Urinary bladder (tissue), 4 donors: ENCODE measurements at places on chromosomes 11 and 22. TPM values are rescaled to one million over a fixed set of nuclear protein-coding genes. Genes with fewer than 3 reads are reported as not detected.

HEPHL1 gene
- polyA plus RNA-seq = not detected

PKNOX2 gene
- polyA plus RNA-seq = 4.7 TPM

DNA sequence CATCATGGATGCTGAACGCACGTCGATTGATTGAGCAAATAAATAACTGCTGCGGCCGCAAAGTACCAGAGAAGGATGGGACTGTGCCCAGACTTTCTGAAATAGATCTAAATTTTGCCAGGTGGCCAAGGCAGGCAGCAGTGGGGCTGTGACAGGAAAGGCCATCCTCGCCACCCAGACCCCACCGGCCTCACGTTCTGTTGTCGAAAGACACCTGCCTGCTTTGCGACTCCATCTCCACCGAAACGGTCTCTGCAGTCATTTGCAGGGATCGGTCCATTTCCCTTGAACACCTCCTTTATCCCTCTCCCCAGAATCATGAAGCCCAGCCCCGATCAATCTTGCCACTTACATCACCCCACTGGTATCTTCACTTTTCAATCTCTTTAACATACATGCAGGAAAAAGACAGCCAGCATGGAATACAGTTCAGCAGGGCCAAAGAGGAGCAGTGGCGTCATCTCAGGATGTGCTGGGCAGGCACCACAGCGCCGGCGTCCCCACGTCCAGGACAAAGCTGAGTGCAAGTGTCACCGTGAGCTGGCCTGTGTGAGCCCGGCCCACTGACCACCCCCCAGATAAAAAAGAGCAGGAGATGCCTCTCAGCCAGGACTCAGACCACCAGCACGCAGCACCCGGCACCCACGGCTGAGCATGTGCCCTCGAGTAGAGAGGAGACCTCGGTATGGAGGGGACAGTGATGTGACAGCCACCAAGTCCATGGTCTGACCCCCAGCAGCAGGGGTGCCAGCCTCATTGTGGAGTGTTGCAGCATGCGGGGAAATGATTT, 610.3 kb downstream of the TBC1D22A start:
- DNase-seq = no peak

DNA sequence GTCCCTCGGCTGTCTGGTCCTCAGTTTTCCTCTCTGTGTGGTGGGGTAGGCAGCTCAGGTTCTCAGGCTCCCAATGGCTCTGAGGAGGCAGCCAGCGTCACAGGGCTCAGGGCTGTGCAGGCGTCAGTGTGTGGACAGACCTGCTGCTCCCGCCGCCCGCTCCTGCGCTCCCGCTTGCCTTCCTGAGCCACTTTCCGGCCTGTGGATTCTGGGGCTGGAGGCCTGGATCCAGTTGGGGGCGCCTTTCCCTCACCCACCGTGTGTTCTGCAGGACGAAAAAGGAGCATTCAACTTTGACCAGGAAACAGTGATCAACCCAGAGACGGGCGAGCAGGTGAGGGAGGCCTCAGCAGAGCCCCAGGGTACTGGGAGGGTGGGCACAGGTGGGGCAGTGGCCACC, 14.7 kb downstream of the DPP3 start:
- no peak for DNase-seq

MPST gene
- 123 TPM for polyA plus RNA-seq

- no peak for DNase-seq
These were observed 828.1 kb upstream of the FAT3 start for GRCh38 chr11:91396236-91397133.

GRCh38 chr22:29394931-29395581, 6.7 kb upstream of the AP1B1 start:
- DNase-seq = no peak

GRCh38 chr11:134597452-134597851, 185.4 kb upstream of the B3GAT1 start:
- no peak for DNase-seq

CHRM1 gene
- polyA plus RNA-seq = 0.46 TPM

DNA sequence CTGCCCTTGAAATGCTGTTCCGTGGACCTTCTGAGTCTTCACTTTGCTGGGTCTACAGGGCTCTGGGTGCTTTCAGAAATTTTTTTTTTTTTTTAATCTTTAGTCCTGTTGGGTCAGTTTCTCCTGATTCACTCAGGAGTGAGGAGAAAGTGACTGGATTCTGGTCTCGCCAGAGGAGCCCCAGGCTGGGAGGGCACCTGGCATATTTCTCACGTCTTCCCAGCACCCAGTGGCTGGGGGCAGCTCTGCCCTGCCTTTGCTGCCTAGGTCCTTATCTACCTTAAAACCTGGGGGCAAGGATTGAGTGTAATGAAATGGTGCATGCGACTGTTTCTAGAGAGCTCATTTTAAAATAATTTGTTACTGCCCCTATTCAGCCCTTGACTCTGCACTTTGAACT, 23.3 kb downstream of the SAMM50 start:
- no peak for DNase-seq

LDLRAD3 gene
- polyA plus RNA-seq = 7.2 TPM

PIH1D2 gene
- polyA plus RNA-seq = 1.0 TPM

DNA sequence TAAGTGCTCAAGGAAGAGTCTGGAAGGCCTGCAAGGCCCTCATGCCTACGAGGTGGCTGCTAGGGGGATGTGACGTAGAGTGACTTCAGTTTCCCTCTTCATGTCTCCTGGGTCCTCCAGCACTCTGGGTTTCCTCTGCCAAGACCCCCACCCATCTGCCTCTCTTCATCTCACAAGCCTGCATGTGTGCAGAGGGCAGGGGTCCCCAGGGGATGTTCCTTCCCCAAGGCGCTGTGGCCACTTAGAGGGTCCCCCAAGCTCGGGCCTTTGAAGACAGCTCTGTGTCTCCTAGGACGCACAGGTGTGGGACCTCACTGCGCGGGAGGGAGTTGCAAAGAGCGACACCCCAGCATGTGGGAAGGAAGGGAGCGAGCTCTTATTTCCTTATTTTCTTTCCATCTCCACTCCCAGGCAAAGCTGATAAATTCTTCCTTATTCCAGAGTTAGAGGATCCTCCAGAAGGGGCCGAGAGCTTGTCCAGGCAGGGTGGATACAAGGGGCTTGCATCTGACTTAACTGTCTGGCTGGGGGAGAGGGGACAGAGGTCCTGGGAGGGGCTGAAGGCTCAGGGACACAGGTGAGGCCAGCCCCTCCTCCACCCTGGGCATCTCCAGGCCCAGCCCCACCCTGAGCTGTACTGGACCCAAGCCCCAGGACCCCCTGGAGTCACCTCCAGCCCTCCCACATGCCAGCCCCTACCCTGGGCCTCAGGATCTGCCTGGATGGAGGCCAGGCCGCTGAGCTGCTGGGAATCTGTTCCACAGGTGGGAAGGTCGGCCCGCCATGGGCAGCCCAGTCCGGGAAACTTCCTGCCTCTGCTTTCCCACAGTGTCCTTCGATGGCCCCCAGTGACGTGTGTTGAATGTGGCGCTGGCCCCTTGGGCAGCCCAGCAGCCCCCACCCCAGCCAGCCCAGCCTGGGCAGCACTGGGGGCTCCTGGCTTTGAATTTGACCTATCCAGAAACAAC, 59.7 kb upstream of the KCNQ1OT1 start:
- no peak for DNase-seq

DKK3 gene
- 100 TPM for polyA plus RNA-seq

DNA sequence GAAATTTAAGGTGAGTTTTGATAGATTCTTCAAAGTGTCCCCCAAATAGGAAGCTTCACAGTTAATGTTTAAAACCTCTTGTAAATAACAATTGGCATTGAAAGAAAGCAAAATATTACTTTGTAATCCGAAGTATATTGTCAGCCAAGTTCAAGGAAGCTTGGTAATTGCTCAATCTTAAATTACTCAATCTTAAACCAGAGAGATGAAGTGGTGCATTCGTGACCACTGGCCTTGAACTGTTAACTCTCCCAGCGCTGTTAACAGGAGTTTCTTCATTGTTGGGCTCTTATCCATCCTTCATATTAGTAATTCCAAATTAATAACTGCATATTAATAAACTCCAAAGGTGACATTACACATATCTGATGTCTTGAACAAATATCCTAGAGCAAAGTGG, 20.6 kb upstream of the FDX1 start:
- DNase-seq = no peak

GRCh38 chr11:61901397-61901796, 10.1 kb upstream of the FADS3 start:
- no peak for DNase-seq

DNA sequence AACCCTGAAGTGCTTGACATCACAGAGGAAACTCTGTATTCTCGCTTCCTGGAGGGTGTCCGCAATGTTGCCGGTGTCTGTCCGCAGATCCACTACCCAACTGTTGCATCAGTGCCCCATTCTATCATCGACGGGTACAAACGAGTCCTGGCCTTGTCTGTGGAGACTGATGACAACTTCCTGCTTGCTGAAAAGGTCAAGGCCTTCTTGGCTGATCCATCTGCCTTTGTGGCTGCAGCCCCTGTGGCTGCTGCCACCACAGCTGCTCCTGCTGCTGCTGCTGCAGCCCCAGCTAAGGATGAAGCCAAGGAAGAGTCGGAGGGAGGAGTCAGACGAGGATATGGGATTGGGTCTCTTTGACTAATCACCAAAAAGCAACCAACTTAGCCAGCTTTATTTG, 42.9 kb upstream of the DAGLA start:
- DNase-seq = no peak

DNA sequence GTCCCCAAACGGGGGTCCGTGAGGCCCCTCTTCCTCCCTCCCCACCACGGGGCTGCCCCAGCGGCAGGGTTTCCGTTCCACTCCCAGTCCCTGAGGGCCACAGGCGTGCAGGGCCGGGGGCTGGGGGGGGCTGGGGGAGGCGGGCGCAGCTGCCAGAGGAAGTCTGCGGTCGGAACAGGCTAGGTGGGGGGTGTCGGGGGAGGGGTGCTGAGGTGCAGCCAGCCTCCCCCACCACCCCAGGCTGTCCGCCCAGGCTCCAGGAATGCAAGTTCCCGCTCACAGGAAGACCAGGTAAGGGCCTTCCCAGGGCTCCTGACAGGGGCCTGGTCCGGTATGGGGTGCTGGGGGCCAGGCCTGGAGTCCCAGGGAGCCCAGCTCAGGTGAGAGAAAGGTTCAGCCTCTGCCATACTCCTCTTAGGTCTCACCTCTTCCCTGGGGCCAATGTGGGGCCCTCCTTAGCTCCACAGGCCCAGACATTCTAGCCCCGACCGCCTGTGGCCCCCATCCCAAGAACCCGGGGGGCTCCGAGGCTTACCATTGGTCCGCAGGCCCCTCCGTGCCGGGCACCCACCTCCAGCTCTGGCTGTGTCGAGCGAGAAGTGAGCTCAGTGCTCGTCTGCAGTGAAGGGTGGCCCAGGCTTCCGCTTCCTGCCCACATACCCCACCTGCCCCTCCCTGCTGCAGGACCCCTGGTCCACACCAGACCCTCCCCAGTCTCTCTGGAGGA, at the start of gene PTPRCAP:
Gene PTPRCAP, minus strand, starts transcription at position 601 of the 727 bp plus-strand sequence. Its CDS starts 63 bp downstream, at position 538.
- DNase-seq = no peak

MMP12 gene
- 0.62 TPM for polyA plus RNA-seq

NOX4 gene
- polyA plus RNA-seq = 1.1 TPM

RAB39A gene
- polyA plus RNA-seq = 0.27 TPM

DNA sequence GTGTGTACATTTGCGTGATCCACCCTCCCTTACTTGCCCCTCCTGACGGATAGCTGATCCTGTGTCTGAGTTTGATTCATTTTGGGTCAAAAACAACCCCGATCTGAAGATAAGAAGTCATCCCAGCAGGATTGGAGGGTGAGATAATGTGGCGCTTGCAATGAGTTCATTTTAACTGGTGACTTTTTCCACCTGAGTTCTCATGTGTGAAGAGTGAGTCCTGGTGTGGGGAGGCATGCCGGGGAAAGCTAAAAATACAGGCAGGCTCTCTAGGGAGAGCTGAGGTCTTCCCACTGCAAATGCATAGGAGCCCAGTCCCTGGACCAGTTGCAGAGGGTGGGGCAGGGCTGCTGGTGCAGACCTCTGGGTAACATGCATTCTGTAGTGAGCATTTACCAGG, 35.7 kb upstream of the ELF5 start:
- DNase-seq = no peak

GRCh38 chr11:121291319-121291718, 1.3 kb upstream of the SC5D start:
- DNase-seq = no peak

DNA sequence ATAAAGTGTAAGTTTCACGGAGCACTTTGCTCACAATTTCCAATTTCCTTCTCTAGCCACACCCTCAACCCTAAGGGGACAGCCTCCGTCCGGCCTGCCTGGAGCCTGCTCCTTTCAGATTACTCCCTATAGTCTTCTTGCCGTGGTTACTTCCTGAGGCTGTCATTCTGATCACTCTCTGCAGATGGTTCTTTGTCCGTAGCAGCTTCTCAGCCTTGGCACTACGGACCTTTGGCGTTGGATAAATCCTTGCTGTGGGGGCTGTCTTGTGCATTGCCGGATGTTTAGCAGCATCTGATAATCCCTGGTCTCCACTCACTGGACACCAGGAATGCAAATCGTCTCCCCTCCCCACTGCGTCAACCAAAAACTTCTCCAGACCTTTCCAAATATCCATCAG, 447.5 kb upstream of the KIRREL3 start:
- DNase-seq = no peak

- no peak for DNase-seq
These were observed 620.9 kb upstream of the CADM1 start for GRCh38 chr11:116124922-116125714.

DNA sequence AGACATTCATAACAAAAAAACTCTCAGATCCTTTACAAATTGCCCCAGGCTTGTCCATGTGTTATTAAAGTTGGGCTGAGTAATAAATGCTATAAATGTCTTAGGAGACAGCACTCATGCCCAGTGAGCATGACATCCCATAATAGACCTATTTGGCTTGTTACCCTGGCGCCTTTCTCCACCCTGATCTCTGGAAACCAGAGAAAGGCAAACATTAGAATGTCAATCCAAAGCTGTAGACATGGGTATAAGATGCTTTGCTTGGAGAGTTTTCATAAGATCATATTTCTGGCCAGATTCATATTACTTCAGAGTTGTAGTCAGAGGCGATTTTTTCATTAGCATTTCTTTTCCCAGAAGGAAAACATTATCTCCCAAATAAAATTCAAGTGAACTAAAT, 161.3 kb upstream of the UBASH3B start:
- DNase-seq = no peak

PARVG gene
- polyA plus RNA-seq = 8.5 TPM

EHF gene
- polyA plus RNA-seq = 10.5 TPM

GRCh38 chr11:117005758-117006157, 92.5 kb downstream of the SIK3 start:
- no peak for DNase-seq

OVOL1 gene
- polyA plus RNA-seq = 5.1 TPM

GGTLC2 gene
- polyA plus RNA-seq = not detected

DNA sequence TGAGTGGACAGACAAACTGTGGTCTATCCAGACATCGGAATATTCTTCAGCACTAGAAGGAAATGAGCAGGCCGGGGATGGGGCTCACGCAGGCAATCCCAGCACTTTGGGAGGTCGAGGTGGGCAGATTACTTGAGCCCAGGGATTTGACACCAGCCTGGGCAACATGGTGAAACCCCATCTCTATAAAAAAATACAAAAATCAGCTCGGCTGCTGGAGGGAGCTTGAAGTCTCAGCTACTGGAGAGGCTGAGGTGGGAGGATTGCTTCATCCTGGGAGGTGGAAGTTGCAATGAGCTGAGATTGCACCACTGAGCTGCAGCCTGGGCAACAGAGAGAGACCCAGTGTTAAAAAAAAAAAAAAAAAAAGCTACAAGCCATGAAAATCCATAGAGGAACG, 8.0 kb upstream of the CTSD start:
- DNase-seq = no peak

GRCh38 chr11:119236490-119236889, 30.4 kb downstream of the CBL start:
- DNase-seq = no peak
